WTC11 (cell line): ENCODE measurements at places on chromosomes 2 and 18. TPM values are rescaled to one million over a fixed set of nuclear protein-coding genes. Genes with fewer than 3 reads are reported as not detected.

DNA sequence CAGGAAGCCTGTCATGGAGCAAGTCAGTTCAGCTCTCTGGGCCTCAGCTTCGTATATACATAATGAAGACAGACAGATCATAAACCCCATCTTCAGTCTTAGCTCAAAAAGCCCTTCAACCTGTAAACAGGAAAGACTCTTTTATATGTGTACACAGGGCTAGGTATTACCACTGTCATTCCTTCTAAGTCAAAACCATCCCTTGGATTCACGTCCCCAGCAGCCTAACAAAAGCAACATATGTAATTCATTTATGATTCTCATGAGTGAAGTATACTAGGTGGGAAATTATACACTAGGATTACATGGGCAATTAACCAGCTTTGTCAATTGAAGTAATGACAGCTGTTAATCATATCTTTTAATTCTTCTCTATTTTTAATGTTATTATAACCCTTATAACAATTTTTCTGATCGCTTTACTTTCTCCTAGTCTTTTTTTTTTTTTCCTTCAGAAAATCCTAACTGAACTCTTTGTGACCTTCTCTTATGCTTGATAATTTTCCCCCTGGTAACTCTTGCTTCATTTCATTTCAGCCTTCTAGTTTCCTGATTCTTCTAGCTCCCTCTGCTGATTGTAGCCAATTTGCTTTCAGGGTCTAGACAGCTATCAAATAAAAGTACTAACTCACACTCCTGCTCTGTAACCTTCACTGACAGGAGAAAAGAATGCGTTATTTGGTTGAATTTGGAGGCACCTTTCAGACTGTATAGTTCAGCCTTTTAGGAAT, 99.7 kb downstream of the RBM43 start:
- H3K27me3 ChIP-seq, result peaks cover under 1% of the 10 kb centered on the region; the same call in 1 of the 2 replicates
- H3K36me3 ChIP-seq, result no peaks in the 10 kb centered on the region
- H3K4me1 ChIP-seq, result peaks cover 47% of the 10 kb centered on the region
- H3K27ac ChIP-seq, result no peak overlapping the region
- no peak for DNase-seq

- peaks cover 6% of the 10 kb centered on the region; the same call in 1 of the 2 replicates for H3K36me3 ChIP-seq
- H3K27me3 ChIP-seq, result no peaks in the 10 kb centered on the region
- H3K4me1 ChIP-seq, result peaks cover 43% of the 10 kb centered on the region
- H3K27ac ChIP-seq, result no peak overlapping the region
Observed at GRCh38 chr2:53450923-53451322, 316.7 kb upstream of the CHAC2 start.

DNA sequence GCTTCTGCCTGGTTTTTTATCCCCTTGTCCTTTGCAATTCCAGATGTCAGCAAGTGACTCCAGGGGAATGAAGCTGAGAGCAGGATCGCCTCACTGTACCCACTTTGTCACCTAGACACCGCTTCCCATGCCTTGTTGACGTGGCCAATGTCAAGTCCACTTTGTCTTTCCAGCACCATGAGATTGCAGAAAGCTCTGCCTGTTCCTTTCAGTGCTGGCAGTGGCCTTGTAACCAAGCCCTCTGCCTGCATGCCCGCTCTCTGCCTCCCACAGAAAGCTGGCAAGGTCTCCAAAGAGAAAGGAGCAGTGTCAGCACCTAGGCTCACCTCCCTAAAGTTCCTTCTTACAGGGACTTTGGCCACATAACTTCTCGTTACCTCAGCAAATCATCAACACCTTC, 282.2 kb upstream of the ST6GAL2 start:
- H3K36me3 ChIP-seq, result no peaks in the 10 kb centered on the region
- no peak for DNase-seq
- H3K27ac ChIP-seq, result no peak overlapping the region
- no peaks in the 10 kb centered on the region for H3K4me1 ChIP-seq
- no peak overlapping the region for H3K4me3 ChIP-seq

- no peak for DNase-seq
- H3K27me3 ChIP-seq, result peaks cover 3% of the 10 kb centered on the region; the same call in 1 of the 2 replicates
- no peaks in the 10 kb centered on the region for H3K4me1 ChIP-seq
- no peak overlapping the region for H3K4me3 ChIP-seq
- H3K27ac ChIP-seq, result no peak overlapping the region
Observed at GRCh38 chr2:157283468-157283867, 26.0 kb downstream of the GALNT5 start.

DNA sequence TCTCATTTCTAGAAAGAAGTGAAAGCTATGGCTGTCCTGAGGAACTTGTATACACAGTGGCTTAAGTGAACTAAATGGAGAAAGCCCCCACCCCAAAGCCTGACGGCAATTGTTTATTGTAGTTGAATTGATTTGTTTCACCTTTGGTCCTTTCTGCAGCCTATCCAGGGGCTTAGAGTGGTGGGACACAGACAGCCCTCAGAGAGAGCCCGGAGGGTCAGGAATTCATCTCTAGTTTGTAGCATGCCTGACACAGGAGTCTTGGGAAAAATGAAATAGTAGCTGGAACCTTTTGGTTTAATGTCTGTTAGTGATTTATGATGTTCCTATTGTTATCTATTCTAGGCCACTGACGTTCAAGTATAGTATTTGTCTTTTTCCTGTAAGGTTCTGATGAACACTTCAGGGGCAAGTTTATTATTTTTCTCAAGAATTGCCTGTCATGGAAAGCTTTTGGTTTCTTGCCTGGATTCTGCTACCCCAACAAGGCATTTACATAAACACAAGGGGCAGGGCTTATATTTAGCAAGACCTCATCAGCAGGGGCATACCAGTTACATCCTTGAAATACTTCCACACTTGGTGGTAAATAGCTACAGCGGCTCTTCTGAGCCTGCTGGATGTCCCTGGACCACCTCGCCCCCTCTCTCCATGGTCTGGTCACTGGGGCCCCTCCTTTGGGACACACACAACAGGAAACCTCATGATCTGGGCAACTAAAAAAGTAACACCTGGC, 44.4 kb downstream of the KCNE4 start:
- no peak overlapping the region for H3K27ac ChIP-seq
- peaks cover 20% of the 10 kb centered on the region for H3K4me1 ChIP-seq
- no peak overlapping the region for H3K4me3 ChIP-seq
- H3K36me3 ChIP-seq, result no peaks in the 10 kb centered on the region
- no peak for DNase-seq

DNA sequence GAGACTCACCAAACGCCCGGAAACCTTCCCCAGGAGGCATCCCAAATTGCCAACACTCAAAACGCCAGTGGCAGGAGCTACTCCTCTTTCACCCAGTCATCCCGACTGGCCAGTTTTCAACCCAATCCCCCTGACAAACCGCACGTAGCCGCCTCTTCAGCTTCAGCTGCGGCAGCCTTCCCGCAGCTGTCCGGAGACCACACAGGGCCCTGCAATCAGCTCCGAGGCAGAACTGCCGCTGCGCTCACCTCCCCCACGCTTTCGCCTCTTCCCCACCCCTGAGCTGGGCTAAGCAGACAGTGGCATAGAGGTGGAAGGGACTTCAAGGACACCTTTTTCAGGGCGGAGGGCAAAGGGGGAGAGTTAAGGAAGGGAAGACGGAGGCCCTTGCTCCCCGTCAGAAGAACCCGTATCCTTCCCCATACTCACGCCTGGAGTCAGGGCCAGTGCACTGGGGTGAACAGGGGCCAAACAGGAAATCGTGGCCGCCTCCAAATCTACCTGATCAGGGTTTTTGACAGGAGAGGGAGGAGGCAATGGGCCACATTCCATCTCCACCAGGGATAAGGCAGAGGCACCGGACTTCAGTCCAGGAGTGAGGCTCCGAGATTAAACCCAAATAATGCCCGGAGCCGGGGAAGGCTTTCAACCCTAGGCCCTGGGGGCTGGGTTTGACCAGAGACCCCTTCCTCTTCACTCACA, 16.9 kb downstream of the CYP26B1 start:
- H3K27me3 ChIP-seq, result peaks cover 2% of the 10 kb centered on the region; the same call in 1 of the 2 replicates
- H3K36me3 ChIP-seq, result no peaks in the 10 kb centered on the region
- peaks cover 23% of the 10 kb centered on the region for H3K4me1 ChIP-seq

- peaks cover 27% of the 10 kb centered on the region for H3K4me1 ChIP-seq
- H3K27me3 ChIP-seq, result peaks cover 11% of the 10 kb centered on the region; the same call in 1 of the 2 replicates
- H3K27ac ChIP-seq, result no peak overlapping the region
- no peak for DNase-seq
- no peak overlapping the region for H3K4me3 ChIP-seq
Observed at GRCh38 chr2:220641137-220641536, 931.0 kb downstream of the EPHA4 start.

- H3K36me3 ChIP-seq, result peaks cover 6% of the 10 kb centered on the region; the same call in 1 of the 2 replicates
- H3K4me1 ChIP-seq, result peaks cover 30% of the 10 kb centered on the region
- H3K27me3 ChIP-seq, result no peaks in the 10 kb centered on the region
- H3K27ac ChIP-seq, result peak overlapping the region; percentile 46
- H3K4me3 ChIP-seq, result no peak overlapping the region
Observed at GRCh38 chr2:98470851-98471255, 26.2 kb downstream of the INPP4A start.

DNA sequence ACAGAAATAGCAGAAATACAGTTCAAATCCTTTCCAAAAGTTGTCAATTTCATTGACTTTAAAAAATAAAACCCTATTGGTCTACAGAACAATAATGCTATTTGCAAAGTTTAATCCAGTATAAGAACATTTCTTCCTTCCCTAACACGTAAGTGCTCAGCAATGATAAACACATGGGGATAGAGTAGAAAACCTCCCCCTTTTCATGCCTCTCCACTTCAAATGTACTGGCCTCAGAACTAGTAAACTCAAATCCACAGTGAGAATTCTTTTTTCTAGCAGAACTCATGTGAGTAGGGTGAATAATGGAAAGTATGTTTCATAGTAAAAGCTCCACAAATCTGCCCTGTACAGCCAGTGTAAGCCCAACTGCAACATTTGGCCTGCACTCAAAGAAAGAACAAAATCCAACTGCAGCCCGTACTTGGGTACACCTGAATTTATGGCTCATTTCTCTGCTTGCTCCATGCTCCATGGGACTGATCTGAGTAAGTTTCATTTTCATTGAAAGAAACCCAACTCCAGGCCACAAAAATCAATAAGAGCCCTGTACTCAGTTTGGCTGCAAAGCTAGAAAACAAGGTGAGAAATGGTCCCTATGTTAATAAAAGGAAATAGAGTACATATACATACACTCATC, 115.0 kb upstream of the RMDN2 start:
- H3K4me3 ChIP-seq, result no peak overlapping the region
- no peaks in the 10 kb centered on the region; the same call in 1 of the 2 replicates for H3K27me3 ChIP-seq
- H3K4me1 ChIP-seq, result no peaks in the 10 kb centered on the region
- no peak for DNase-seq

GRCh38 chr2:226991663-226992062, 155.8 kb downstream of the RHBDD1 start:
- no peak for DNase-seq
- H3K4me3 ChIP-seq, result no peak overlapping the region
- no peak overlapping the region for H3K27ac ChIP-seq
- no peaks in the 10 kb centered on the region; the same call in 1 of the 2 replicates for H3K4me1 ChIP-seq

- DNase-seq, result no peak
- peak overlapping the region; percentile 20 for H3K4me3 ChIP-seq
- H3K4me1 ChIP-seq, result peaks cover 68% of the 10 kb centered on the region
- H3K27me3 ChIP-seq, result peaks cover 52% of the 10 kb centered on the region
- peaks cover 7% of the 10 kb centered on the region; the same call in 1 of the 2 replicates for H3K36me3 ChIP-seq
Observed at GRCh38 chr18:4233468-4233867, 221.6 kb downstream of the DLGAP1 start.

DNA sequence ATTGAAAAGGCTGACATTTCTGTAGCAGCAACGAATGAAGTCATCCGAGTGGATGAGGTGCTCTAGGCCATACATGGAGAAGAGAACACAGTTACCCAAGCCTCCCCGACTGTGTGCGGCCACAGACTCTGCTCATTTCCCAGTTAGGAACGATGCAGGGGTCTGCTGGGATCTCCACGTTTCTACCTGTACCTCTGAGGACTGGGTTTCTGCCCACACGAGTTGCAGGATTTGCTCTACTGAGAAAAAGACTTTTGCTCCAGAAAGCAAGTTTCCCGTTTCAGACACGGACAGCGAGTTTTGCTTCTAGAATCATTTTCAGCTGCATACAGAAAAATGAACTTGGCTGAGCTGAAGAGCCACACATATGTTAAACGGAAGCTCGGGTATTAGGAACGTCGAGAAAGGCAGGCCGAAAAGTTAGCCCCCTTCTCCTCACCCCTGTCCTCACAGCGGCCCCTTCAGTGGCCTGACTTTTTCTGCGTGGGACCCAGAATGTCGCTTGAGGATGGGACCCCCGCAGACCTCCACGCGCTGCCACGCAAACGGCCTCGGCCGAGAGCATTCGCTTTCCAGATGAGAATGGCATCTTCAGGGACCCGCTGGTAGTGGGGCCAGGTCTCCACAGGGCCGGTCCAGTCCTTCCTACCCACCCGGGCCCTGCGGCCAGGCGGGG, 582 bp upstream of the RAB31 start:
- DNase-seq, result no peak
- H3K27ac ChIP-seq, result no peak overlapping the region
- peaks cover 46% of the 10 kb centered on the region for H3K4me1 ChIP-seq
- H3K4me3 ChIP-seq, result peak overlapping the region; percentile 69

GRCh38 chr2:24080701-24081100, 3.9 kb downstream of the TP53I3 start:
- H3K36me3 ChIP-seq, result peaks cover 38% of the 10 kb centered on the region
- no peak overlapping the region for H3K4me3 ChIP-seq
- peaks cover 29% of the 10 kb centered on the region for H3K4me1 ChIP-seq

GRCh38 chr2:214377286-214377624, 33.6 kb upstream of the VWC2L start:
- no peaks in the 10 kb centered on the region for H3K27me3 ChIP-seq
- no peaks in the 10 kb centered on the region for H3K36me3 ChIP-seq
- no peak overlapping the region for H3K4me3 ChIP-seq
- H3K27ac ChIP-seq, result no peak overlapping the region
- no peak for DNase-seq
- no peaks in the 10 kb centered on the region for H3K4me1 ChIP-seq

GRCh38 chr2:128940378-128940777, 621.7 kb upstream of the HS6ST1 start:
- no peaks in the 10 kb centered on the region for H3K4me1 ChIP-seq
- DNase-seq, result no peak
- no peaks in the 10 kb centered on the region for H3K36me3 ChIP-seq
- H3K27me3 ChIP-seq, result peaks cover 5% of the 10 kb centered on the region; the same call in 1 of the 2 replicates

DNA sequence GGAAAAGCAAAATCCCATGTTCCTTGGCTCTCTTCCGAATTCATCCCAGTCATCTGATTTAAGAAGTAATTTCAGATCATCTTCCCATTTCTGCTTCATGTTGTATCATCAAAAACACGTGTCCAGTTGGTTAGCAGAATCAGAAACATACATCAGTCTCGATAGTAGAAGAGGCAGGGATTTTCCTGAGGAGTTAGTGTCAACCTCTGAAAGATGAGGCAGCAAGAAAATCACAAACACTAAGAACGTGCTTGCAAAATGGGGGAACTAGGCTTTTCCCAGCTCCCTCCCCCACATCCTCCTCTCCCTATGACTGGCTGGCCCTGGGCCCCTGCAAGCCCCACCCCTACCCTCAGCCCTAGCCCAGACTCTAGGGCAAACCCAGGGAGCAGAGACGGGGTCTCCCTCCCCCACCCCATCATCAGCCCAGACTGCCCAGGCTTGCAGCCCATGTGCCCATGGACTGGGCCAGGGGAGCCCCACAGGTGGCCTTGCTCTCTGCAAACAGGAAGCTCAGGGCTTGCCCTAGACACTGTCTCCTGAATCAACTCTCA, 161.0 kb upstream of the ID2 start:
- DNase-seq, result no peak
- H3K4me1 ChIP-seq, result peaks cover 17% of the 10 kb centered on the region
- H3K4me3 ChIP-seq, result no peak overlapping the region

Gene WDR75
- 59.0 to 68.3 TPM (median 64.8 TPM) in 3 replicates for total RNA-seq

Gene LOXL3
- total RNA-seq, result 21.1 to 27.2 TPM (median 23.9 TPM) in 3 replicates

Gene APOB
- 1.4 to 1.6 TPM (median 1.5 TPM) in 3 replicates for total RNA-seq

Gene TLX2
- total RNA-seq, result 0.18 to 0.39 TPM (median 0.26 TPM) in 3 replicates

Gene ALK
- total RNA-seq, result 0.09 to 0.11 TPM in 2 of 3 replicates, not detected in the other

Gene AOX1
- total RNA-seq, result 3.6 to 5.4 TPM (median 4.8 TPM) in 3 replicates
